Activated T-helper 1 cell treated with Interleukin-2 at 50 U/mL for 16 hours (primary cell): ENCODE measurements at places on chromosomes 3 and 15.

GRCh38 chr15:78325092-78325843, 14.9 kb upstream of the CRABP1 start:
- no peak for DNase-seq

- no peak for DNase-seq
Observed at GRCh38 chr3:1091286-1091685, 1.5 kb upstream of the CNTN6 start.

- DNase-seq, result no peak
Observed at GRCh38 chr3:37696661-37697060, 165.0 kb upstream of the CTDSPL start.

- DNase-seq, result no peak
Observed at GRCh38 chr3:188700501-188700900, 471.3 kb upstream of the TPRG1 start.

DNA sequence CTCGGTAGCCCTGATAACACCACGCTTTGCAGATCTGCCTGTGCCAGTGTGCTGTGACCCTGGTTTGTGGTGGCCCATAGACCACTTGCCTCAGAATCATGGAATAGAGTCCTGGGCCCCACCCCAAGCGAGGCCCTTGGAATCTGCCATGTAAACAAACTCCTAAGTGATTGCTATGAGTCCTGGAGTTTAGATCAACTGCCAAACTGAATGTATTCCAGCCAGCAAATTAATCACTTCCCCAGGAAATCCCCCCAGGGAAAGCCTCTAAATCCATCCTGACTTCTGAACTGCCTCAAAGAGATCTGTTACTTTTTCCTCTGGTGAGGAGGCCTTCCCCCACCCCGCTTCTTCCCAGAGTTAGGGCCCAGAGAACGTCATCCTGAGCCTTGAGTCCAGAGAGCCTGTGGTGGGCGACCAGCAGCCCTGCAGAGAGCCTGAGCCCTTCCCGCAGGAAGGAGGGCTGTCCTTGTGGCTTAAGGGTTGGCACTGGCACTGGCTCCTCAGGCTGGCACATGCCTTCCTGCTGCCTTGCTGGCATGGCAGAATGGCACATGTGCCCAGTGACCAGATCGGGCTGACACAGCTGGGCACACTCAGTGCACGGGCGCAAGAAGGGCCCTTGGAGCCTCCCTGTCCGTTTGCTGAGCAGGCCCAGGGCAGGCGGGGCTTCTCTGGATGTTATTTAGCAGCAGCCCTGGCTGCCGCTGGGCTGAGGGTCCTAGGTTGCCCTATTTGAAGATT, 50.6 kb upstream of the PLXNA1 start:
- no peak for DNase-seq

- DNase-seq, result no peak
Observed at GRCh38 chr15:83378921-83379578, 68.1 kb upstream of the SH3GL3 start.

GRCh38 chr15:91783008-91783407, 70.5 kb upstream of the SLCO3A1 start:
- DNase-seq, result no peak

DNA sequence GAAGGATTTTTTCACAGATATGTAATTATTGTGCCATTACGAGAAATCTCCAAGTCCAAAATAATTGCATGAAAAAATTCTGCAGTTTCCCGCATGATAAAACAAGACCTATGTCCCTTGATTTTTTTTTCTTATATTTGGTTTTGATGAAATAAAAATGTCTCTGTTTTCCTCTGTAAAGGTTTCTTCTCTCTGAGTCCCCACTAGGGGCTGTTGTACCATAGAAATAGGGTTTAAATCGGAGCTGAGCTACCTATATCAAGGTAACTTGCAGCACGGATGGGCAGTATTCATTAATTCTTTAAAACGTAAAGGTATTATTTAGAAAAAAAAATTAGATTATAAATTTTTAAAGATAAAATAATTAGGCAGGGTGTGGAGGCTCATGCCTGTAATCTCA, 66.6 kb upstream of the IGF1R start:
- no peak for DNase-seq

- DNase-seq, result no peak
Observed at GRCh38 chr3:106827515-106828213, 549.6 kb upstream of the CCDC54 start.

DNA sequence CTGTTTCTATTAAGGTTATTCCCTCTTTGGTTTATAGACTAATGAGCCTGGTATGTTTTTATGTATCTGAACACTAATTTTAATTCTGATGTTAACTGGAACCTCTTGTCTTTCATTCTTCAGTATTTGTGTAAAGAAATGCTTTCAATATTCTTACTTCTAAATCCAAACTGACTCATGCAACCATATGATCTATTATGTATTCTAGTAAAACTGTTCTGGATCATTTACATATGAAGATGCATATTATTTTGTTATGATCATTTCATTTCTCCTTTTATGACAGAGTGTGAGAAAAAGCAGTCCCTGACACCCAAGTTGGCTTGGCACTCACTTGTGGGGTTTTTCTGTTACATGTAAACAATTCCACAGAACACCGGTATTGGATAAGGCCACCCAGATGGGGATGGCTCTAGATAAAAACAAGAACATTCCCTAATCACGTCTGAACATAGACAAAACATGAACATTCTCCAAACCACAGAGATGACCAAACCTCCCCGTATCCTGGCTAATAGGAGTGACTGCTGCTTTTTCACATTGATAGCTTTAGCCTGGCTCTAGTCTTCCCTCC, 72.2 kb upstream of the EPHB3 start:
- no peak for DNase-seq

GRCh38 chr3:13162549-13163320, 89.5 kb upstream of the IQSEC1 start:
- DNase-seq, result no peak

DNA sequence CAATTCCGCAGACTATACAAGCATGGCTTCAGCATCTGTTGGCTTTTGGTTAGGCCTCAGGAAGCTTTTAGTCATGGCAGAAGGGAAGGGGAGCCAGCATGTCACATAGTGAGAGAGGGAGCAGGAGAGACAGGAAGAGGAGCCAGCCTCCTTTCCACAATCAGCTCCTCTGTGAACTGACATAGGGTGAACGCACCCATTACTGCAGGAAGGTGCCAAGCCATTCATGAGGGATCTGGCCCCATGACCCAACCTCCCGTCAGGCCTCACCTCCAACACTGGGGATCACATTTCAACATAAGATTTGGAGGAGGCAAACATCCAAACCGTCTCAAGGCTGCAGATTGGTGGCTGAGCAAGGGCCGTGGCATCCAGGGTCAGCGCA, 106.3 kb downstream of the LRRK1 start:
- DNase-seq, result no peak

DNA sequence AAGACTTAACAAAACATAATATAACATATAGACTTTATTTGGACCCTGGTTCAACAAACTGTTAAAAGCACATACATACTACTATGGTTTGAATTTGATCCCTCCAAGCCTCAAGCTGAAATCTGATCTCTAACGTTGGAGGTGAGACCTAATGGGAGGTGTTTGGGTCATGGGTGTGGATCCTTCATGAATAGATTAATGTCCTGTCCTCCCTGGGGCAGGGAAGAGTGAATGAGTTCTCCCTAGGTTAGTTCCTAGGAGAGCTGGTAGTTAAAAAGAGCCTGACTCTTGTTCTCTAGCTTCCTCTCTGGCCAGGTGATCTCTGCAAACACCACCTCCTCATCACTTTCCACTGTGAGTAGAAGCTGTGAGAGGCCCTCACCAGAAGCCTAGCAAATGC, 36.4 kb downstream of the CLASP2 start:
- no peak for DNase-seq

GRCh38 chr3:51921081-51921578, 18.0 kb upstream of the IQCF1 start:
- no peak for DNase-seq

- no peak for DNase-seq
Observed at GRCh38 chr3:98580401-98581386, 12.7 kb downstream of the CPOX start.

DNA sequence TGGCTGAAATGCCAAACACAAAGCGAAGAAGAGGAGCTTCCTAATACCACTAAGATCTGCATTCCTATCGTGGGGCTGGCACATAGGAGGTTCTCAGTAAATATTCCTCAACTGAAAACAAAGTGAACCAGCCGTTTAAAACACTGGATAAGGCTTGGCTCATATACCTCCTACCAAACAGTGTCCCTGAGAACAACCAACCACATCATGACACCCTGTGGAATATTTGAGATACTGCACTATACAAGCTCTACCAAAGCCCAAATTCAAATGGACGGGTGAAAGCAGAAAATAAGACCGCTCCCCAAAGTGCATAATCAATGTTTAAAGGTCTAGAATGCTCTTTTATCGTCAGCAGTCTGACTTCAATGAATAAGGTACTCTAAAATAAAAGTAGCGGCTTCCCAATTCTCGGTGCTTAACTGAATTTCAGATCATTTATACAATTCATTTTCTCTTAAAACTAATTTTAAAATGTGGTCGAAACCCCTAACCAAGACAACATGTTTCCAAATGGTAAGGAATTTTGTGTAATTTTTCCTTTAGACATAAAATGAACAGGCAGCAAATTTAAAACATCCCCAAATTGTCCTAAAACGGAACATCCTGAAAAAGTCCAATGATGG, 425.8 kb downstream of the ERC2 start:
- no peak for DNase-seq

- DNase-seq, result no peak
Observed at GRCh38 chr15:84715441-84716035, 401 bp downstream of the SEC11A start.

GRCh38 chr15:98442901-98443300, 205.4 kb upstream of the IGF1R start:
- no peak for DNase-seq

DNA sequence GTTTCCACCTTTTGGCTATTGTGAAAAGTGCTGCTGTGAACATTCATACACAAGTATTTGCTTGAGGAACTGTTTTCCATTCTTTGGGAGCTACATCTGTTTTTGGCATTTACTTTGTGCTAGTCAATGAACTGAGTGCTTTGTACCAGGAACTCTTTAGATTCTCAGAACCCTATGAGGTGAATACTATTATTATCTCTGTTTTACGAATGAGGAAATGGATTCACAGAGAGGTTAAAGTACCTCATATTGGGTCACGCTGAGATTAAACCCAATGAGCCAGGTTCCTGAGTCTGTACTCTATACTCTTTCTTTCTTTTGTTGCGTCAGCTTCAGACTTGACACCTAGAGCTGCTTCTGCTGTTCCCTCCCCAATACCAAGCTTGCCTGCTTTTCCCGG, 358.1 kb downstream of the CNTN4 start:
- no peak for DNase-seq

GRCh38 chr3:19446138-19446537, 297.8 kb downstream of the KCNH8 start:
- no peak for DNase-seq

DNA sequence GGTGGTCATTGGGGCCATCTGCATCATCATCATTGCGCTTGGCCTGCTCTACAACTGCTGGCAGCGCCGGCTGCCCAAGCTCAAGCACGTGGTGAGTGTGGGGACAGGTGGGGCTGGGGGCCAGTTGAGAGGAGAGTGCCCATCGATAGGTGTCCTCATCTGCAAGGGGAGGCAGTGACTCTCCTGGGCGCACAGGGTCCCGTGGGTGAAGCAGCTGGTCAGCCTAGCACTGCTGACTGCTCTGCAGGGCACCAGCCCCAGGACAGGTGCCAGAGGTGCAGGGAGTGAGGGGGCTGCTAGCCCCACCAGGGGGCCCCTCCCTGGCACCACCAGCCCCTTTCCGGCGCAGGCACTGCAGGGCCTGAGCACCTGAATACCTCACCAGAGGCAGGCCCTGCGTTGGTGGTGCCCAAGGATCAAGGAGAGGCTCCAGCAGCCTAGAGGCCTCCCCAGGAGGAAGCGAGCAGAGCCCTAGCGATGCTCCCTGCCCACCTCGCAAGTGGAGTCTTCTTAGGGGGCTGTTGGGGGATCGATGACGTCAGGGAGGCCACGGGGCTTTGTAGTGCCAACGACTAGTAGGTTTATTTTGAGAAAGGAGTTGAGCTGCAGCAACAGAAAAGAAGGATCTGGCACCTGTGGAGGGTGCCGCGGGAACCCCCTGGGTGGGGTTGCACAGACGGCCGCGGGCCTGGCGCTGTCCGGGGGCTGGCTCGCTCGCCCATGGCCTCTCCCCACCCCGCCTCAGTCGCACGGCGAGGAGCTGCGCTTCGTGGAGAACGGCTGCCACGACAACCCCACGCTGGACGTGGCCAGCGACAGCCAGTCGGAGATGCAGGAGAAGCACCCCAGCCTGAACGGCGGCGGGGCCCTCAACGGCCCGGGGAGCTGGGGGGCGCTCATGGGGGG, 976 bp upstream of the ABTB1 start:
- no peak for DNase-seq

DNA sequence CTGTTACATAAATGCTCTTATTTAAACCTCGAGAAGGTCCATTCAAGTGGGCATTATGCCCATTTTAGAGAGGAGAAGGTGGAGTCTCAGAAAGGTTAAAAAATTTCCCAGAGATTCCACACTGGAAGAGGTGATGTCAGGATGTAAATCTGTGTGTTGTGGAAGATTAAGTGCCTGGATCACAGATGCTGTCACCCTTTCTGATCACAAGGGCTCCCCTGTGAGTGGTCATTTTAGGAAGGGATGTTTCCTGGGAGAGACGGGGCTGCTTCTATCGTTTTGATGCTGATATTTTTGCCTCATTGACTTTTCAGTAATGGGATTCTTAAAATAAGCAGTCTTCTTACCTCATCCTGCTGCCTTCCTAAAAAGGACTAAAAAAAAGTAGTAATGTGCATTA, 132.5 kb downstream of the CLSTN2 start:
- no peak for DNase-seq

GRCh38 chr15:95843241-95843910, 487.1 kb upstream of the NR2F2 start:
- no peak for DNase-seq

DNA sequence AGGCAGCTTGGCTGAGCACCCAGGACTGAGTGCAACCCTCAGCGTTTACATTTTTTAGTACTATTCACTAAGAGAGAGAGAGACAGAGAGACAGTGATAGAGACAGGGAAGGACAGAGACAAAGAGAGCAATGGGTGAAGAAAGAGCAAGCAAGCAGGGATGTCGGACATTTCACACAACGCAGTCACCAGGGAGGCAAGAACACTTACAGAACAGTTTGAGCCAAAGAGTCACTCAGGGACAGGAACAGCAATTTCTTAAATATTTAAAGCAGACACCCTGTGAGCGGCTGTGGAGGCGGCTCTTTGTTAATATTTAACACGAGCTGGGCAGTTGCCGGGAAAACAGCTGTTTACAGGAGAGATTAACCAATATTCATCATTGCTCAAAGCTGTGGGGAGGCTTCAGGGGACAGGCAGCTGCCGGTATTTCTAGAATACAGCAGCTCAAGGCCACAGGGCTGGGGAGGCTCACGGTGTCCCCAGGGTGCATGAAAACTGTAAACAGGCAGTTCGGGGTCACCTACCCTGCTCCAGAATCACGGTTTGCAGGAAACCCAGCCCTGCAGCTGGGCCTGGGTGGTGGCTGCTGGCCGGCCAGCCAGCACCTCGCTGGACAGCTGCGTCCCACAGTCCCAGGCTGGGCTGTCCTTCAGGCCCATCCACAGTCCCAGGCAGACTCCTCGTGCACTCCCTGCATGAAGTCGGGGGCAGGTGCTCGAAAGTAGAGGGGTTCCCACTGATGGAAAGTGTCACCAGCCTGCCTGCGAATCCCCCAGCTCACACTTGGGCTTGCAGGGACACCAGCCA, 38.8 kb upstream of the PCSK6 start:
- no peak for DNase-seq
